ENCODE measurements at places on chromosomes 4 and X.

DNA sequence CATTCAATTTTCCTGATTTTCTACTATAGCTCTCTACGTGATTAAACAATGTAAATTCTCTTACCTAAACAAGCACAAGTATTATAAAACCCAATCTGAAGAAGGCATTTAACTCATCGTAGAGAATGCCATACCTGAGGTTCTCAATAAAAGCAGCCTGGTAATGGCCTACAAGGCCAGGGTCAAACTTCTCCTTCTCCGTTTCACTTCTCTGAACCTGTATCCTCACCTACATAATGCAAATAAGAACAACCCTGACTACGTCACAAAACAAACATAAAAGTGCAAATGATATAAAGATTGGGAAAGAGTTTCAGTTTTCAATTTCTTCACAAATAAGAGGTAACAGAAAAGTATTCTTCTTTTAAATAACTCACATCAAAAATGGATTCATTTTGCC is 55.6 kb upstream of the STS start:
- DNase-seq: no peak

- DNase-seq: no peak
Observed at GRCh38 chr4:120085705-120086104, 19.1 kb upstream of the MAD2L1 start.

DNA sequence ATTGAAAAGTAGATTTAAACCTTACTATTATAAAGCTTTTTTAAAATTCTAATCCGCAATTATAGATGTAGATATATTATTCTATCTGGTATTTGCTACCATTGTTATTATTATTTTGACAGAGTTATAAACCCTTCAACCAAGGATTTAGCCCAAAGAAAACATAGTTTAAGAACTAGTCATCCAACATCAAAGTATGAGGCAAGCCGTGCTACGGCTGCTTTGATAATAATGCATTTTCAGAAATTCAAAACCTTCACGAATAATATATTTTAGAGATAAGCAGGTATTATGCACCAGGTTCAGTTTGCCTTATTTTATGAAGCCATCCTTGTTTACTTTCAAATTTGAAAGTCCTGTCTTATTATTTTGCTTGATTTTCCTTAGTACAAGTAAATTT is 1501.7 kb downstream of the RAPGEF2 start:
- DNase-seq: no peak

GRCh38 chr4:178028481-178028880 is 586.2 kb upstream of the AGA start:
- no peak for DNase-seq

DNA sequence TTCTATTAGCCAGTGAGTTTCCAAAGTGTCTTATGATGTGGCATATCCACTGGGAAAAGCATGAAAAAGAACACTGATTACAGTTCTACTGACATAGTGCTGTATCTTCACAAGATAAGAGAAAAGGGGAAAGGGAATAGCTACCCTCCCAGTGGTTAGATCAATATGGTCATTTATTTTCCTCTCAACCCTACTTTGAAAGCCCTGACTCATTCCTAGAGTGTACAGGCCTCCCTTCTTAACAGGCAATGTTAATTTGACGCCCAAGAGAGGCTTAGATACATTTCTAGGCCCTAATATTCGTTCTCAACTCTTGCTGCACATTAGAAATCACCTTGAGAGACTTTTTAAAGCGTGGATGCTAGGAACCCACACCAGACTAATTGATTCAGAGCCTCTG is 20.4 kb upstream of the BRS3 start:
- DNase-seq: no peak

- no peak for DNase-seq
Observed at GRCh38 chr4:762211-763190, 56.9 kb downstream of the PCGF3 start.

DNA sequence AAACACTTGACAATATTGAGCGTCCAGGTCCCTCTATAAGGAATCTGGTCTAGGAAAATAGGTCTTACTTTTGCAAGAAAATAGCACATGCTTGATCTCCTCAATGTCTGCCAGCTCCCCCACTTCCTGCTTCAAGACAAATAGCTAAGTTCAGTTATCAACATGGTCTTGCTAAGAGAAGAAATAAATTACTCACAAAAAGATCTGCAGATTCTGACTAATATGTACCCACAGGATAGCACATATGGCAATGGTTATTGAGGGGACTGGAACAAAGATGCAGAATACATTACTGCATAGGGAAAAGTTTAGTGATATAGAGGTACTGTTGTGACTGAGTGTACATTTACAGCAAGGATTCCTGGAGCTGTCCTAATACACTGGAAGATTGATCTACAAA is 457.5 kb upstream of the GRID2 start:
- no peak for DNase-seq

DNA sequence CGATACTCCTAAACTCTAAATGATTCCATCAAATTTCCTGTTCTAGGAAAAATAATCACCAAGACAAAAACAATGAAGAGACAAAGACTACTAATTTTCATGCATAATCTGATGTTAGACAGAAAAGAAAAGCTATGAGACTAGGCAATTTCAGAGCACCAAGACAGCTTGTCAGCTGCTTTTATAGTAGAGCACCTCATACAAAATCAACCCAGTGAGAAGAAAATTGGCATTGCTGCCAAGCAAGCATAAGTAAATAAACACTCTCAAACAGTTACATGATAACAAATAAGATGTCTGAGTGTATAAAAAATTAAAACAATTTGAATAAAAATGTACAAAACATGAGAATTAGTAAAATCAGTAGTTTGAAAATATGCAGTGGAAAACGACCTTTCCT is 1544.6 kb downstream of the C4orf33 start:
- no peak for DNase-seq

DNA sequence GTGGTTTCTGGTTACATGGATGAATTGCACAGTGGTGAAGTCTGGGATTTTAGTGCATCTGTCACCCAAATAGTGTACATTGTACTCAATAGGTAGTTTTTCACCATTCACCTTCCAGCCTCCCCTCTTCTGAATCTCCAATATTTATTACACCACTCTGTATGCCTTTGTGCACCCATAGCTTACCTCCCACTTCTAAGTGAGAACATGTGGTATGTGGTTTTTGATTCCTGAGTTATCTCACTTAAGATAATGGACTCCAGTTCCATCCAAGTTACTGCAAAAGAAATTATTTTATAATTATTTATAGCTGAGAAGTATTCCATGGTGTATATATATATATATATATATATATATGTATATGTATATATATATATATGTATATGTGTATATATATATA is 155.8 kb downstream of the HHIP start:
- no peak for DNase-seq

DNA sequence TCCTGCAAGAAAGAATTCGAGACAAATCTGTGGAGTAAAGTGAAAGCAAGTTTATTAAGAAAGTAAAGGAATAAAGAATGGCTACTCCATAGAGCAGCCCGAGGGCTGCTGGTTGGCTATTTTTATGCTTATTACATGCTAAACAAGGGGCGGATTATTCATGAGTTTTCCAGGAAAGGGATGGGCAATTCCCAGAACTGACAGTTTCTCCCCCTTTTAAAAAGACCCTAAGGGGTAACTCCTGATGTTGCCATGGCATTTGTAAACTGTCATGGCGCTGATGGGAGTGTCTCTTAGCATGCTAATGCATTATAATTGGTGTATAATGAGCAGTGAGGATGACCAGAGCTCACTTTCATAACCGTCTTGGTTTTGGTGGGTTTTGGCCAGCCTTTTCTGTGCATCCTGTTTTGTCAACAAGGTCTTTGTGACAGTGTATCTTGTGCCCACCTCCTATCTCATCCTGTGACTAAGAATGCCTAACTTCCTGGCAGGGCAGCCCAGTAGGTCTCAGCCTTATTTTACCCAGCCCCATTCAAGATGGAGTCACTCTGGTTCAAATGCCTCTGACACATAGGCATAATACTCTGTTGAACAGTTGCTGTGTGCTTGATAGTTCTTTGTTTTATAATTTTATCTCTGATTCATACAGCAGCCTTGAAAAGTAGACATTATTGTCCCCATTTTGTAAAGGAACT is 25.8 kb downstream of the GAB1 start:
- DNase-seq: no peak

DNA sequence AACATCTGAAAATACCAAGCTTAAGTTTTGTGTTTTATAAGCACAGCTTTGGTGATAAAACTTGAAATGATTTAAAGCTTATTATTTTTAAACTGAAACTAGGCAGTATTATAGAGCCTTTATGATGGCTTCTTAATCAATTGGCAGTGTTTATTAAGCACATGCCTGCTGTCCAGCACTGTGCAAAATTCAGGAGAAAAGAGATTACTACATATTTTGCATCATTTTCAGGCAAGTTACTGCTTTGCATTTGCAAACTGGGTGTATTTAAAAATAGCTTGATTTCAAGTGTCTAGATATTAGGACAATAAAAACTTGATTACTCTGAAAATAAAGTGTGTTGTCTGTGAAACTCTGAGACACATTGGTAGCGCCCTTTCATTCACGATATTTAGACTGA is 126.5 kb downstream of the PDLIM5 start:
- no peak for DNase-seq

DNA sequence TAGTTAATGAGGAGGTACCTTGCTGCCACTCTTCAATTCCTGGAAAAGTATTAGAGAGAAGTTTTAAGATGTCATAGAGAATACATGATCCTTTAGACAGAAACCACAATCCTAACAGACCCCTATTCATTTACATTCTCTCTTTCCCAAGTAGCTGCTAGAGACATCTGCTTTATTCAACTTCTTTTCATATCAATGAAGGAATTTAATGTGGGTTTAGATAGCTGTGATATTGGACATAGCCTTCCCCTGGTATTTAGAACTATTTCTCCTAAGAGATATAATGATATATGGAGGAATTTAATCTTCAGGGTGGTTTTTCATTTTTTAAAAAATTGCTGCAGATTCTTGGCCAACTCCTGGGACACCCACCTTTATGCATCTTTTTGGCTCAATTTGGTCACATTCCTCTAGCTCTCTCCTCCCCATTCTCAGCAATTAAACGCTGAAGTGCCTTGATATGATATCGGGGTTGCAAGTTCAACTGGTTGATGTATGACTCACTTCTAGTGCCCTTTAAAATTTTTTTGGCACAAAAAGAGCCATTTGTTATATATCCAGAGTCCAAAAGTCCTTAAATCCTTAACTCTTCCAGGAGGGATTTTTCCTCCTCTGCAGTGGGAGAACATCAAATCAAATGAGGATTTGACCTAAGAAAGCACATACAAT is 57.6 kb downstream of the DOCK11 start:
- no peak for DNase-seq

GRCh38 chr4:118751629-118752323 is 66.6 kb downstream of the METTL14 start:
- no peak for DNase-seq

- no peak for DNase-seq
Observed at GRCh38 chr4:114146947-114147618, 167.6 kb upstream of the ARSJ start.

DNA sequence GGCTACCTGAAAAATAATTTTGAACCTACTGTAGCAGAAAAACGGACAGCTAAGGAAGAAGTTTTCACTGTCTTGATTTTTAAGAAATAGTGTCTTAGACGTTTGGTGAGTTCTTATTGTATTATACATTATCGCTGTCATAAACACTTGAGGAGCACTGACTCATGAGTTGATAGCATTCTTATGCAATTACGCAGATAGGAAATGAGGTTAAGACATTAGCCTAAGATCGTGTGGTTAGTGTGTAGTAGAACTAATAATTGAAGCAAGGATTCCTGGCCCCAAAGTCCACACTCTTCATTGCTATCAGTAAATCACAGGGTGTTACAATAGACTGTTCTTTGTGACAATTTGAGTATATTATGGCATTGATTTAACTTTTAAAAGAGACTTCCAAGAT is 238.1 kb downstream of the ARAP2 start:
- DNase-seq: no peak

DNA sequence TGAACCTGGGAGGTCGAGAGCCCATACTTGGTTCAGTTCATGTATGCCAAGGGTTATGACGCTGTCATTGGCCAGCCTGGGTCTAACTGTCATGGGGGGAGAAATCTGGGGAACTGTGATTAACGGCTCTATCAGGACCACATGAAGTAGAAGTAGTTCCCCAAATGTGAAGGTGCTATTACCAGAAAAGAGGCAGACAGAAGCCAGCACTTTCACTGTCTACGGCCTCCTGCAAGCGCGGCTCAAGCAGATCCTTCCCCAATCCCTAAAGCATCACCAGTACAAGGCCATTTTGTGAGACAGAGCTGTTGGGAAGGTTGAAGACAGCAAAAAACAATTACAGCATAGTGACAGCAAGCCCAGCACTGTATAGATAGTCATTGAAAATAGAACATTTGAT is 37.5 kb downstream of the HOPX start:
- DNase-seq: no peak

DNA sequence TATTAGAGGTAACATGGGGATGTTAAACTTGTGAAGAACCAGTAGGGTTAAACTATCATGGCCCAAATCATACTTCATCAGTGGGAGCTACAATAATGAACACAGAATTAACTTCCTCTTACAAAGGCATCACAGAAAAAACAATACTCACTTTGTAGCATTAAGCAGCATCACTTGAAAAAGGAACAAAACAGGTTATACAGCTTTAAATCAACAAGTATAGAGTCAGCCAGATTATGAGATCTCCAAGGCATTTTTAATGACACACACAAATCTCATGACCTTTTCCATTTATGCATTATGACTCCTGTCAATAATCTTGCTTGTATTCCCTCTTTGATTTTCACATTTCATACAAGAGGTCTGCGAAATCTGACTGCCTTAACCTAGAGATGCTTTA is 18.3 kb downstream of the FBXL5 start:
- no peak for DNase-seq

DNA sequence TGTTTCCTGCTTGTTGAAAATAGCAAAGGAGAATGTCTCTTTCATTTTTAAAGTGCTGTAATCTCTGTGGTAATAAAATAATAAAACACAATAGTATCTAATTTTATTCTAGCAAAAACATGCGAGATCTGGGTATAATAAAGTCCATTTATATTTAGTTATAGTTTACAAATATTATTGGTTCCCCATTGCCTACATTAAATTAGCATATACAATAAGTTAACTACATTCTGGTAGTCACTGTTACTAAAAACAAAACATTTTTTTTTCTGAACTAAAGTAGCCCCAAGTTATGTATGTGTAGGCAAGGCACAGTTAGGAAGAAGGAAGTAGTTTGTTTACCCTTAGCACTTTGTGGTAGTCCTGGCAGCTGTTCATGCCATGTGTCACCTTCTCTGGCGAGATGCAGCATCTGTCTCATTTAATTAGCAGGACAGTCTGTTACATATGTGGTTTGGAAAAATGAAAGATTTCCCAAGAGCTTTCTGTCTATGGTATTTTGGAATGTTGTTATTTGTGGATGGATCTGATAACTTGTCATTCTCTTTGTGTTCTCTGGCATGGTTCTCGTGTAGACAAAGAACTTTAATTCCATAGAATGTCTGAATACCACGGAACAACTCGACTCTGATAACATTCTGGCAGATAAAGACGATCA is 231.3 kb upstream of the PITX2 start:
- DNase-seq: no peak

DNA sequence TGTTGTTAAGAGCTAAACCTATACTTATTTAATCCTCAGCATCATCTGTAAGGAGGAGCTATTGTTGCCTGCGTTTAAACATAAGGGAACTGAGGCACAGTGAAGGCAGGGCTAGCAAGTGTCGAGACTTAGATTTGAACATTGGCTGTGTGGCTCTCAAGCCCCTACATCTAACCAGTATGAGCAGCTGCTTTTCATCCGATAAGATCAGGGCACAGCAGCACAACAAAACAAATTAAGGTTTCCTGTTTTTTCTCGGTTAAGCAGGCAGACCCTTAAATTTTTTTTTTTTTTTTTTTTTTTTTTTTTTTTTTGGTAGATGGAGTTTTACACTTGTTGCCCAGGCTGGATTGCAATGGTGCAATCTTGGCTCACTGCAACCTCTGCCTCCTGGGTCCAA is 35.6 kb downstream of the RAB40A start:
- no peak for DNase-seq

- no peak for DNase-seq
Observed at GRCh38 chr4:36320117-36320896, 38.9 kb downstream of the DTHD1 start.

Measured in naive B cell (primary cell).